ENCODE measurements at places on chromosomes 1 and 21. TPM values are rescaled to one million over a fixed set of nuclear protein-coding genes. Genes with fewer than 3 reads are reported as not detected.

Gene UBQLN4
- 23.8 TPM for total RNA-seq

Gene IGSF3
- 5.9 TPM for total RNA-seq

GRCh38 chr1:168092566-168093355 lies 44.0 kb downstream of the GPR161 start:
- H3K4me1 ChIP-seq = no peaks in the 10 kb centered on the region
- H3K27me3 ChIP-seq = no peaks in the 10 kb centered on the region
- H3K36me3 ChIP-seq = no peaks in the 10 kb centered on the region
- DNase-seq = no peak
- H3K4me3 ChIP-seq = no peak overlapping the region
- no peak overlapping the region for H3K27ac ChIP-seq

- no peak overlapping the region for H3K27ac ChIP-seq
- no peaks in the 10 kb centered on the region for H3K4me1 ChIP-seq
- H3K36me3 ChIP-seq = no peaks in the 10 kb centered on the region
- no peak overlapping the region for H3K4me3 ChIP-seq
- H3K27me3 ChIP-seq = no peaks in the 10 kb centered on the region
These were observed 32.3 kb downstream of the PTPRC start for GRCh38 chr1:198671136-198671535.

DNA sequence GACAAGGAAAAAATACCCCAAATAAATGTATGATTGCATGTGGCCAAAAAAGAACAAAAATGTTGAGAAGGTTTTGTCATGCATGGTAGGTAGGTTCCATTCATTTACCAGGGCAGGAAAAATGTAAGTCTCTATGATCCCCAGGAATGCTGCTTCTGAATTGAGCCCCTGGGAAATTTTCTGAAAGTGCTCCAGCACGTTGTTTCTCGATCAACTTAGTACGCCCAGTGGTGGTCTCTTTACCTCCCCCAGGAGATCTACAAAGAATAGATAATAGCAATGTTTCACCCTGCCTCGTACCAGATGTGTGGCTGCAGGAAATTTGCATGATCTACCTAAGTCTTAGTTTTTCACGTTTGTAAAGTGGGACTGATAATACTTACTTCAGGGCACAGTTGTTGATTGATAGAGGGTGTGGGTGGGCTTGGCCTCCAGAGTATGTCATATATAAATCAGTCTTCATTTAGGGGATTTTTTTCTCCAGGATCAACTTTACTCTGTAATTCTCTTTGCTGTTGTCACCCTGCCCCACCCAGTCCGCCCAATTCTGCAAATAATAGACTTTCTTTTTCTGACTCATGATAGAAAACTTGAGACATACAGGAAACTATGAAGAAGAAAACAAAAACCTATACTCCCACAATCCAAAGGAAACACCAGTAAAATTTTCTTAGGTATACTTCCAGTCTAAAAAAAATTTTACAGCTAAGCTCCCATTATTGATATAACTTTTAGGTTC lies 462.0 kb upstream of the RUNX1 start:
- no peak overlapping the region for H3K27ac ChIP-seq
- no peaks in the 10 kb centered on the region for H3K27me3 ChIP-seq
- no peak for DNase-seq
- H3K36me3 ChIP-seq = no peaks in the 10 kb centered on the region
- no peaks in the 10 kb centered on the region for H3K4me1 ChIP-seq

- H3K4me3 ChIP-seq = no peak overlapping the region
- no peak for DNase-seq
- no peak overlapping the region for H3K27ac ChIP-seq
- H3K4me1 ChIP-seq = no peaks in the 10 kb centered on the region
These were observed 150.9 kb downstream of the CYYR1 start for GRCh38 chr21:26422138-26422537.

GRCh38 chr1:204921855-204922516 lies 51.3 kb downstream of the NFASC start:
- no peak overlapping the region for H3K27ac ChIP-seq
- H3K4me3 ChIP-seq = no peak overlapping the region
- no peaks in the 10 kb centered on the region for H3K36me3 ChIP-seq

- H3K4me3 ChIP-seq = no peak overlapping the region
- no peak overlapping the region for H3K27ac ChIP-seq
These were observed 348.9 kb downstream of the SMYD3 start for GRCh38 chr1:246158131-246158530.

GRCh38 chr1:187396929-187397796 lies 568.4 kb downstream of the PLA2G4A start:
- no peaks in the 10 kb centered on the region for H3K36me3 ChIP-seq
- H3K4me3 ChIP-seq = no peak overlapping the region
- DNase-seq = no peak
- no peaks in the 10 kb centered on the region for H3K4me1 ChIP-seq
- H3K27ac ChIP-seq = no peak overlapping the region

- peak overlapping the region; percentile 46 for H3K27ac ChIP-seq
- peak overlapping the region; percentile 79 for H3K4me3 ChIP-seq
- H3K27me3 ChIP-seq = no peaks in the 10 kb centered on the region
These were observed 512 bp downstream of the PIAS3 start for GRCh38 chr1:145858238-145858900.

Measured in aorta (tissue), 5 donors.